CD4-positive, alpha-beta T cell treated with Interleukin-6 at 100 ng/mL for 8 hours (primary cell): ENCODE measurements at places on chromosomes 11 and 22.

DNA sequence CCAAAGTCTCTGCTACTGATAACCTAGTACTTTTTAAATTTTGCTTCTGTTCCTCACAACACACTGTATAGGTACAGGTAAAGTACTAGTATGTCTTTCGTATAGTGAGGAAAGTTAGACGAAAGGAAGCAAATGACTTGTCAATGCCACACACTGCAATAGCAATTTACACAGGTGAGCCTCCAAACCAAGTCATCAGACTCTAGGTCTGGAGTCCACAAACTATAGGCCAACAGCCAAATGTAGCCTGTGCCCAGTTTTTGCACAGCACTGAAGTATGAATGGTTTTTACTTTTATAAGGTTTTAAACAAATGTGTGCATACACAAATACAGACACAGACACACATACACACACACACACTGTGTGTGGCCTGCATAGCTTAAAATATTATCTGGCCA lies 28.1 kb downstream of the ALG8 start:
- DNase-seq, result no peak

DNA sequence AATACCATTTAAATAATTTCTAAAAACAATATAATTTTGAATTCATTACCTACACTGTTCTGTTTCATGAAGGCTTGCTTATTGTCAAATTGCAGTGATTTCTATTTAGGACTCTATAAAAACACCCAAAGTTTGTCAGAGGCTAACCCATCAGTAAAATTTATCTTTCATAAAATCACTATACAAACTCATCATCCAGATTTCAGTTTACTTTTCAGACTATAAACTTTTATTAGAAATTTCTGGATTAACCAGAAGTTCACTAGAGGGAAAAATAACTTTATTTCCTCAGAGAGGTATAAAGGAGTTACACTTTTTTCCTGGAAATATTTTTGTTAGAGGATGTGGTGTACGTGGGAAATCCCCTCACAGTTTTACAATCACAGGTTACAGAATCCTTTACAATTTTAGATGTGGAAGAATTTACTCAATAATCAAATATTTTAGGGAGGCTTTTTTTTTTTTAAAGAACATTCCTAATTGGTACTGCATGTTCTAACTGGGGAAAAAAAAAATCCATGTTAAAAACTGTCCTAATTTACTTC lies 176.7 kb downstream of the SWAP70 start:
- DNase-seq, result no peak

GRCh38 chr22:43498856-43499253 lies 87.0 kb downstream of the MPPED1 start:
- no peak for DNase-seq

GRCh38 chr22:30643055-30643875 lies 7.7 kb downstream of the SLC35E4 start:
- no peak for DNase-seq

- no peak for DNase-seq
Measured at GRCh38 chr11:35839368-35840161, 104.3 kb upstream of the LDLRAD3 start.

- peak; percentile 57 for DNase-seq
Measured at GRCh38 chr22:24503137-24503842, 8.2 kb downstream of the UPB1 start.

DNA sequence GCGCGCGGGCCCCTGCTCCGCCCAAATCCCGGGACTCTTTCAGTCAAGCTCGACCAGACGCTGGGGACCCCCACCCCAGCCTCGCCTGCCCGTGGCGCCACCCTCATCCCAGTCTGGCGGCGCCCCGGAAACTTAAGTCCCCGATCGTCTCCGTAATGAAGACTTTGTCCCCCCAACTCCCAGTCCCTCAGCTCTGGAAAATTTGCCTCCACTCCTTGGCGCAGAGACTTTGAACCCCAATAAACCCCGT lies 348 bp downstream of the PLCB3 start:
- no peak for DNase-seq

GRCh38 chr22:35475545-35475944 lies 65.1 kb upstream of the RASD2 start:
- DNase-seq, result no peak

DNA sequence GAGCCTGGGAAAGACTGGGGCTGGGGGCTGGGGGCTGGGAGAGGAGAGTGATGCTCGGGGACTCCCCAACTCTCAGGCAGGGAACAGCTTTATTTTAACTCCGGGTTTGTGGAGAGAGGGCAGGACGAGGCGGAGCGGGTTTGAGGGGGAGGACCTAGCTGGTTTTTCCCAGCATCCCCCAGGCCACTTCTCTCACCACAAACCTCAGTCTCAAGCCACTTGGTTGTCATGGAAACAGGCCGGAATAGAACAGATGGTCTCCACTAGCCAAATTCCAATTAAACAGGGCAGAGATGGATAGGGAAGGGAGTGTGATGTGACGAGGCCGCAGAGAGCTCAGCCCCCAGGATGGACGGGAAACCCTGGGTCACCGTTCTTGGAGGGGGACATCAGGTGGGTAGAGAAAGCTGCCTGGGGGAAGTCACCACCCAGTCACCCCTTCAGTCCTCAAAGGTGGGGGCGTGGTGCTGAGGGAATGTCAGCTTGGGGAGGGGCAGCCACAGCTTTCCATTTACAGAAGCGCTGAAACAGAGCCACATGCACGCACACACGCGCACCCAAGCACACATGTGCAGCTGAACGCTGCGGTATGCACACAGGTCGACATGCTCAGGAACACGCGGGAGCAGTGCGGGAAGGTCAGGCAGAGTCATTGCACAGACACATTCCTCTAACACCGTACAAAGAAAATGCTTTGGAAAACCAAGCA lies 19.2 kb downstream of the NECTIN1 start:
- DNase-seq, result no peak

- DNase-seq, result peak; percentile 78
Measured at GRCh38 chr22:38873469-38874411, 1.7 kb upstream of the CBX6 start.

GRCh38 chr22:41818596-41818995 lies 14.3 kb upstream of the SREBF2 start:
- DNase-seq, result no peak

- no peak for DNase-seq
Measured at GRCh38 chr11:3155691-3156258, 9.3 kb downstream of the OSBPL5 start.

DNA sequence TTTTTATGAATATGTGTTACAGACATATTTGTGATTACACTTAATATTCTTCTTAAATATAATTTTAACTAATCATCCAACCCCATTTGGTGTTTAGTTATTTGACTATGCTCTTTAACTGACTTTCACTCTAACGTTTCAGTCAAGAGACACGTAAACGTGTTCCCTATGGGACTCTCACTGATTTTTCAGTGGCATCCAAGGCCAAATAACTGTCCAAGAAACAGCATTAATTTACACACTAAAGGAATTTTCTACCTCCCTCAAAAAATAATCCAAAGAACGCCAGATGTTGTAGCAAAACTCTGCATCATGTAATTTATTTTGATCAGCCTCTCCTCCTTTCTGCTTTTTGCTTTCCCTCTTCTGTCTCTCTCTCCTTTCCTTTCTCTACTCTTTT lies 44.0 kb upstream of the NOX4 start:
- DNase-seq, result no peak

GRCh38 chr11:113806406-113806805 lies 26.8 kb downstream of the CLDN25 start:
- DNase-seq, result no peak

DNA sequence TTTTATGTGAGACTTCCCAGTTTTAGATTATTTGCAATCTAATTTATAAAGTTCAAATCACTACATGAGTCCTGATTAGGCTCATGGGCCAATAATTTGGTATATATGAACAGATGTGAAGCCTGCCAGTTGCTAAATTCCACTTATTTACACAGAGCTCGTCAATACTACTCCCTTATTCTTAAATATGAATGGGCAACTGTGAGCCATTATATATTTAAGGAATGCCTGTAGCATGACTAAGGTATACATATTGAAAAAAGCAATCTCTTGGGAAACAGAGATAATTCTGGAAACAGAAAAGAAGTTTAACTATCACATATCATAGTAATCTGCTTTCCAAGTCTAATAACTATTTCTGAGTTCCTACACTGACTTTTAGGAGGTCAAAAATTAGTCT lies 27.0 kb downstream of the RBMXL2 start:
- DNase-seq, result no peak

- DNase-seq, result no peak
Measured at GRCh38 chr22:47369431-47370015, 607.1 kb downstream of the TBC1D22A start.

GRCh38 chr11:18063862-18064434 lies 17.9 kb upstream of the TPH1 start:
- DNase-seq, result no peak

DNA sequence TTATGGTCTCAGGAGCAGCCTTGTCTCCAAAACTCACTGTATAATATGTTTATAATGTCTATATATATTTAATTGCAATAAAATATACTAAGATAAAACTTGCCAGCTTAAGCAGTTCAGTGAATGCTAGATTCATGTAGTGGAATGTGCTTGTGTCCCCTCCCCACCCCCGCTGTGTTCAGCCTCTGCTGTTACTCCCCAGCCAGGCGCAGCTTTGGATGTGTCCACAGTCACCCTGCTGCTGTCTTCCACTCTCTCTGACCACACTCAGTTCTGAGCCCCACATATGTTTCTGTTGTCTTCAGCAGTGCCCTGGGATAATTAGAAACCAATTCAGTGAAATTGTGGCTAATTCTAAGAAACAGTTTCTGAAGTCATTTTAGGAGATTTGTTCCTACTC lies 52.2 kb downstream of the PPFIA1 start:
- no peak for DNase-seq

- DNase-seq, result no peak
Measured at GRCh38 chr11:71438650-71439049, 9.5 kb downstream of the DHCR7 start.

DNA sequence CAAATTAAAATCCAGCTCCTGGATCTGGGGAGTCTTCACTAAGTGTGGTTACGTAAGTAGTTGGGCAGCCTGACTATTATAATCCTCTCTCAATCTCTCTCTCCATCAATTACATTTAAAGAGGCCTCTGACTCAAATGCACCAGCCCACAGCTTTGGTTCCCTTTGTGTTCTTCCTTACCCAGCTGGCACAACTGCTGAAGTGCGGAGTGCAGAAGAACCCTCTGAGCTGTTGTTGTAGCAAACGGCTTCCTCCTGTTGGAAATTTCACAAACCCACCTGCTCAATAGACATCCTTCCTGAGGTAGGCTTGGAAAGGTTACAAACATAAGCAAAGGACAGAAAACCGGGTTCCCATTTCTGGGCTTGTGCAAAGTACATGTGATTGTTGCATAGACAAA lies 17.0 kb upstream of the SORL1 start:
- DNase-seq, result no peak

DNA sequence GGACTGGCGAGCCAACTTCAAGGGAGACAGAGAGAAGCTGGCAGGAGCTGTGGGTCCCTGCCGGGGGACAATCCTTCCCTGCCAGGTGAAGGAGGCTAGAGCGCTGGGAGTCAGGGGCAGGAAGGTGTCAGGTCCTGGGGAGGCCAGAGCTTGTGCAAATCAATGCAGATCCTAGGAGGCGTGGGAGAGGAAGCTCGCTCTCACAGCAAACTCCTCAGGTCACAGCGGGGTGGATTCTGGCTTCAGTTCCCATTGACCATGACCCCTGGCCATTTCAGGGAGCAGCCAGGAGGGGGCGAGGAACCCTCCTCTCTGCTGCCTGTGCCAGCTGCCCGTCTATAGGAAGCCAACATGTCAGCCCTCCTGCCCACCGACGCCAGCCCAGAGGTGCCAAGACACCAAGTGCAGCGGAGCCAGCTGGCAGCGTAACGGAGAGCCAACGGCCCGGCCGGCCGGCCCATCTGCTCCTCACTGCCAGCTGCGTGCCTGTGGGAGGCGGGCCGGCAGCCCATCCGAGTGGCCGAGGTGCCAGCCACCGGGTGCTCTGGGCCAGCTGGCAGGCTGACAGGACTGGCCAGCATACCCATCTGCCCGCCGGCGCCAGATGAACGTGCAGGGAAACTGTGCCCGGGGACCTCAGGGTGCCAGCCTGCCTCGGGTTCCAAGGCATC lies 374.8 kb downstream of the MIAT start:
- DNase-seq, result no peak

GRCh38 chr11:83641511-83641910 lies 355.3 kb upstream of the CCDC90B start:
- DNase-seq, result no peak
